Lung microvascular endothelial cell (primary cell): ENCODE measurements at places on chromosomes 6 and 20. TPM values are rescaled to one million over a fixed set of nuclear protein-coding genes. Genes with fewer than 3 reads are reported as not detected.

DNA sequence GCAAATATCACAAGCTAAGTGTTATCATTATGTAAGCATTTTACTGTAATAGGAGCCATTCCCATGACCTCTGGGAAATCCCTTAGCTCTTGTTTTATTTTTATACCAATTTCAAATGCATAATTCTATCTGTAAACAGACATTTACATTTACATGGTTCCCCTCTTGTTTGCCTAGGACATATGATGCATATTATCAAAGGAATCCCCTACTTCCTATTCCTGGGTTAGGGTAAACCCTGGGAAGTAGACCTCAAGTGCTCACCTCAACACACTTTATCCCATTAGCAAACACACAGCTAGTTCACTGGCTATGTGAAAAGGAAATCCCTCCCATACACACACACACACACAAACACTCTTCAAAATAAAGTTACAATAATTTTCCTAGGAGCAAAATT, 27.1 kb downstream of the PDE10A start:
- DNase-seq: peak; percentile 56

DNA sequence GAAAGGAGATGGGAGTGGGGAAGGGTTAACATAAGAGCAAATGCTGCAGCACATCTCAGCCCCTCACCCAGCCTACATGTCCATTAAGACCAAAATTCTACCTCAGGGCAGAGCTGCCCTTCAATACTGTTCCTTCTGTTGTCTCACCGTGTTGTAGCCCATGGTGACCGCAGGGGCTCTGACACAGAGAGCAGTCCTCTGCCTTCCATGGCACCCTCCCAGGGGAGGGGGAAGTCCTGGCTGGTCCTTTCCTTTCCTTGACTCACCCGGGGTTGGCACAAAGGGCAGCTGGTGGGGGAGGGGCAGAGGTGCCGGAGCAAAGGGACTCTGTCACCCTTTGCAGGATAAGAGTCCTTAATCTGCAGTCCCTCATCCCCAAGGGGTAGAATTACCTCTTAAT, 15.2 kb downstream of the NKX2-2 start:
- DNase-seq: no peak

- DNase-seq: peak; percentile 86
Measured at GRCh38 chr6:113591896-113592827, 265.0 kb upstream of the MARCKS start.

Gene C4B
- 0.44 and 1.4 TPM in 2 replicates for total RNA-seq

DNA sequence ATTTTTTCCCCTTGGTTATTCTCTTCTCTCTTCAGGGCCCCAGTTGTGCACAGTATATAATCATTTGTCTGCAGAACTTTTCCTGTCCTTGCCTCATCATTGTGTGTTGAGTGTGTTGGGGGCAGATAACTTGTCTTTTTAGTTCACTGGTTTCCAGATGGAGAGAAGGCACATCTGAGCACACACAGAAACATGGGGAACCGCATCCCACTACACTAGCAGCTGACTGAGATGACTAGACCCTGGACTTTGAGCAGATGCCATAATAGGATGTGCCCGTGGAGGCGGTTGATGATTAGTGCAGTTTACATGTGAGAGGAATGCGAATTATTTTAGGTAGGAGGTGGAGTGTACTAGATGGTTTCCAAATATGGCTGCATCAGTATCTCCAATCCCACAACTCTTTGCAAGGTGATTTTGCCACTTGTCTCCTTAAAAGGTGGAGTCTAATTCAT, 26.5 kb upstream of the SH3BGRL2 start:
- no peak for DNase-seq

GRCh38 chr20:1373036-1373435, 19.8 kb downstream of the FKBP1A start:
- DNase-seq: no peak
